ENCODE measurements at places on chromosomes 1 and 21. TPM values are rescaled to one million over a fixed set of nuclear protein-coding genes. Genes with fewer than 3 reads are reported as not detected.

Gene NPHS2
- total RNA-seq, result not detected

DNA sequence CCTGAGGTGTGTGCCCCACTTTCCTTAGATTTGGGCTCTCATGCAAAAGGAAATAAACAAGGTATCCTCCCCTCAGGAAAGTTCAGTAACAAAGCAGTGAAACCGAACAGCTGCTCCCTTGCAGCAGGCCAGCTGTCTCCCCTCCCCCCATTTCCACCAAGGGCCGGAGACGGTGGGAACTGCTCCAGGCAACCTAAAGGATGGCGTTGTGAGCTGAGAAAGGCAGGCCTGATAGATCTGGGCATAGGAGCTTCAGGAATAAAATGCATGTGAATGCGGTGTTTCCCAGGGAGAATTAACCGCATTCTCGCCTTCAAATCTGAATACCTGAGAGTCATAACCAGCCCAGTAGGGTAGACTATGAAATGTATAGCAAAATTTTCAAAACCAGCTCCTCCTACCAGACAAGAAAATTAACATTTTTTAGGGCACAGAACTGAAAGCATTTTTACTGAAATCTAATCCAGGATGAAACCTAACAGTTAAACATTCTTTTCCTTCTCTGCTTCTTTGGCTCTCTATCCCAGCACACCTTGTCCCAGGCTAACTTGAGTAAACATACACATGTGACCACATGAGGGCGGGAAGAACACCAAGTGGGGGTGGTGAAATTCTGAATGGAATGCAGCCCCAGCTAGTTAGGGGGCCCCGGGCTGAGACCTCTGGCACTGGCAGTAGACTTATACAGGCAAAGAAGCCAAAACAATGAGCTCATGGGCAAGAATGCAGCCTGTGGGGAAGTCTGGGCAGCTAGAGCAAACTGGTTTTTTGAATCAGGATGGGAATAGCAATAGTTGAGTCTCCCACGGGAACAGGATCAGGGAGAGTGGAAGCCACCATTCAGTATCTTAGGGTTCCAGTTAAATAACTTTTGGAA lies 11.5 kb downstream of the MCL1 start:
- DNase-seq, result peak; percentile 88

DNA sequence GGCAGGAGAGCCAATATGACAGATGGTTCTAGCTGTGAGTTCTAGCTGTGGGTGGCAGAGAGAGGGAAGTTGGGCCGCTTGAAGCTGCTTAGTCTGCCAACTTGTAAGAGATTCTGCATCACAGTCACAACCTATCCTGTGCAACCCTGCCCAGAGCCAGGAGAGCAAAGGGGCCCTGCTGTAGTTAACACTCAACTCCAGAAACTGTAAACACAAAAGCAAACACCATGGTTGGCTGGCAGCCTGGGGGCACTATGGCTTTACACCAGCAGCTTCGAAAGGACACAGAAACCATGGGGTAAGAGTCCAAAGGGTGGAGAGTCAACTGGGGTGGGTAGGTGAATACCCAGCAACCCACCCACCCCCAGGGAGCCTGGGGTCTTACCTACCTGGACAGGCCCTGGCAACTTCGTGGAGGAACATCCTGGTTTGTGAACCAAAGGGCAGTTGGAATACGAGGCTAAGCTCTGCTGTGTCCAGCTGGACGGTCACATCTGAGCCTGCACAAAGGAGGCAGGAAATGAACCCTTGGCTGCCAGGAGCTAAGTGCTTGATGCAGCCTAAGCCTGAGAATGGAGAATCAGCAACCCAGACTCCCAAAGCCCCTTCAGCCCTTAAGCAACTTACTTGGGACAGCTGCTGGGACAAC lies 6.4 kb downstream of the INPP5B start:
- DNase-seq, result no peak

- DNase-seq, result no peak
These were observed 36.1 kb downstream of the L1TD1 start for GRCh38 chr1:62230718-62231117.

- DNase-seq, result peak; percentile 65
These were observed 95.2 kb downstream of the ZP4 start for GRCh38 chr1:237795558-237795957.

Gene CCDC30
- total RNA-seq, result 1.9 TPM

Gene TRABD2B
- 0.57 TPM for total RNA-seq

DNA sequence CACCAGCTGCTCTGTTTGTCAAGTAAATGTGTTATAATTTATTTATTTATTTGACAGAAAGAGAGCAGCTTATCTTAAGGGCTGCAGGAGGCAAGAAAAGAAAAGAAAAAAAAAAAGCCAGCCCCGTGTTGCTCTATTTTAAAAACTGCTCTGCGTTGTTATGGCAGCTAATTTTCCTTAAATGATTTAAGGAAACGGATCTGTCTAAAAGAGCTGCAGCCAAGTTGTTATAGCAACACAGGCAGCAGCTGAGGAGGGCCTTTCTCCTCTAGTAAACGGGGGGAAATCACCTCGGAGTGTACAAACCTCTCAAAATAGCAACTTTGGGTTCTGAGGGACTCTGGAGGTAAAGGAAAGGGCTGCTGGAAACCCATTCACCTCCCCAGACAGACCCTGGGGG lies 149.2 kb downstream of the BEND5 start:
- DNase-seq, result no peak

DNA sequence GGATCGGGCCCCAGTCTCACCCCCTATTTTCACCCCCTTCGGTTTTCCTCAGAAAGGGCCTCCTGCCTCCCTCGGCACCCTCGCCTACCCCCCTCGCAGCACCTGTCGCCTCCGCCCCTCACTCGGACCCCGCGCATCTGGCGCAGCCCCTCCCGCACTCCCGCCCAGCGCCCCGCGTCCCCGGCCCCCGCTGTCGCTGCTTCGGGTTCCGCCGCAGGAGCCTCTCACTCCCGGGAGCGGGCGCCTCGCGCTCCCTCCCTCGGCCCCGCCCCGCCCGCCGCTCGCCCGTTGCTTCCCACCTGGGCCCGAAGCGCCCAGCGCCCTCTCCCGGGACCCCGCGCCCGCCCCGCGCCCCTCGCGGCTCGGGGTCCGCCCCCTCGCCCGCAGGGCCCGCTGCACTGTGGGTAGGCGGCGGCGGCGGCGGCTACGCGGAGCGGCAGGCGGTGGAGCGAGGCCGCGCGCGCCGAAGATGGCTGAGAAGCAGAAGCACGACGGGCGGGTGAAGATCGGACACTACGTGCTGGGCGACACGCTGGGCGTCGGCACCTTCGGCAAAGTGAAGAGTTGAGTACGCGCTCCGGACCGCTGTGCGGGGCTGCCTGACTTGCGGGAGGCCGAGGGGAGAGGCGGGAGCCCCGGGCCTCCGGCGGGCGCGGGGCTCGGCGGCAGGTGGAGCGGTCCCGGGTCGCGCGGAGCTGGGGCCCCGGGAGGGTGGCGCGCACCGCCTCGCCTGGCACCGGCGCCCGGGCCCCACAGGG lies at the start of gene PRKAA2:
Gene PRKAA2, plus strand, starts transcription at position 396 of the 758 bp plus-strand sequence. Its CDS starts 74 bp downstream, at position 470.
- DNase-seq, result peak; percentile 73

DNA sequence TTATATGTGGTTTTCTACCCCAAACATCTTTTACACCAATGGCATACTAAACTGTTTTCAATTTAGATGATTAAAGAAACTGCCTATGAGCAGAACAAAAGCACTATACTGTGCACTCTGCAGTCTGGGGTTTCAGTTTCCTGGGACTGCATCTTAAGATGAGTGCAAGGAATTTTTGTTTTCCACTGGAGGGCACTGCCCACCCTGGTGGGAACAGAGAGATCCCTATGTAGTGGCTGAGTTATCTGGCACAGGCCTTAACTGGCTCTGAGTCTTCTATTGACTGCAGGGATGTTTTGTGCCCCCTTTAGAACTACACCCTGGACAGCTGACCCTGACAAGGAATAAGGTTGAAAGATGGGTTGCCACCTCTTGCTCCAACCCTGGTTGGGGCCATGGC lies 12.0 kb downstream of the PROK1 start:
- no peak for DNase-seq

GRCh38 chr1:38287547-38287946 lies 241.0 kb upstream of the POU3F1 start:
- no peak for DNase-seq

GRCh38 chr1:109254621-109255096 lies 5.3 kb downstream of the CELSR2 start:
- no peak for DNase-seq

GRCh38 chr21:28522014-28522799 lies 470.5 kb downstream of the LTN1 start:
- no peak for DNase-seq

Gene S100A8
- total RNA-seq, result 79.9 TPM

DNA sequence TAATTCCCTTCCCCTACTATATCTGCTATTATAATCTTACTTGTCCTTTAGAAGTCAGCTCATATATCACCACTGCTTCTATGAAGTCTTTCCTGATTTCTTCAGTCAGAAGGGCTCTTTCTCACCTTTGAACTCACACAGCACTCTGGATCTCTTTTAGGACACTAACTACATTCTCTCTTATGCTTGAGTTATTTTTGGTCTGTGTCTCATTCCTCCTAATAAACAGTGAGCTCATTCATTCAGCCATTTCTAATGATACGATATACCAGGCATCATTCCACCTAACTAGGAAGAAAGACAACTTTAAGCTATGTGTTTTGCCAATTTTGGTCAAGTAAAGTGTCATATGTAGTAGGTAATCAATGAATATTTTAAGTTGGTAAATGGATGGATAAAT lies 1.2 kb upstream of the STYXL2 start:
- no peak for DNase-seq

GRCh38 chr1:6491081-6491449 lies 402 bp downstream of the PLEKHG5 start:
- DNase-seq, result no peak

Gene BARHL2
- not detected for total RNA-seq

Gene CIART
- total RNA-seq, result 12.8 TPM

- no peak for DNase-seq
These were observed 184.5 kb downstream of the DHRS3 start for GRCh38 chr1:12433323-12434053.

Gene LAMB3
- 5.9 TPM for total RNA-seq

Gene MX1
- 11.0 TPM for total RNA-seq

Gene NLRP3
- total RNA-seq, result 1.2 TPM

DNA sequence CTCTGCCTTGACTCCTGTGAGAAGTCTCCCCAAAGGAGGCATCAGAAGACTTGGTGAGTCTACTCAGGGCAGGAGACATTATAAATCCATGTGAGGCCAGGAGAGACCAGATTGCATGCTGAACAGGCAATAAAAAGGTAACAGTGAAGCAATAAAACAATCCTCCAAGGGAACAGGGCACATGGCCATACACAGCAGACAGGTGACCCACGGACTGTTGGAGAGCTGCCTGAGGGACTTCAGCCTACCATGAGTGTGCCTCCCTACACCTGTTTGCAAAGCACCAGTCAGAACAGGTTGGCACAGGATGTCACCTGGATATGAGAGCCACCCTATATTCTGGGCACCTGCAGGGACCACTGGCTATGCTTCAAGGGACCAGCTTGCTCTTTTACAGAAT lies 67.6 kb downstream of the MAB21L3 start:
- no peak for DNase-seq

DNA sequence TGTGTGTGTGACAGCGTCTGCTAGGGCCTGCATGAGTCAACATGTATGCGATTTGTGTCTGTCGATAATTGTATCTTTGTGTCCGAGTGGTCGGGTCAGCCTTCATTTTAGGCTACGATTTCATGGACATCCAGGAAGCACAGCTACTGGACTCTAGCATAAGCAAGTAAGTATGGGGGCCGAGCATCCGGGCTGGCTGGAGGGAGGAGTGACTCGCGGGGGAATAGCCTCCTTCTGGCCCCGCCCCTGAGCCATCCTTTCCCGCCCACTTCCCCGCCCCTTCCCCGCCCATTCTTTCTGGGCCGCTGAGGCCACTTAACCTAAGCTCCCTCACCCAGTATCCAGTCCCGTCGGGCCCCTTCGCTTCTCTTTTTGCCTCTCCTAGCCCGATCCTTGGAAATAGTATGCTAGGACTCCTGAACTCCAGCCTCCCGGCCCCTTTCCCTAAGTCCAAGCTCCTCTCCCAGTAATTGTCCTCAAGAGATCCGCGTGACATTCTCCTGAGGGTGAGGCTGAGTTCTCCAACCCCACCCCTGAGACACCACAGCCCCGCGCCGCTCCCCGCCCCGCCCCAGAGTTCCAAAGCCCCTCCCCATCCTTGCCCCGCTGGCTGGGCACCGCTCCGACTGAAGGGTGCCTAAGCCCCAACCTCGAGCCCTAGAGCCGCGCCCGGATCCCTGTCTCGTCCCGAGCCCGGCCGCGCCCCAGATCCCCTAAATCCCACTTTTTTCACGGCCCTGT lies 1.2 kb downstream of the MAP3K6 start:
- peak; percentile 93 for DNase-seq

DNA sequence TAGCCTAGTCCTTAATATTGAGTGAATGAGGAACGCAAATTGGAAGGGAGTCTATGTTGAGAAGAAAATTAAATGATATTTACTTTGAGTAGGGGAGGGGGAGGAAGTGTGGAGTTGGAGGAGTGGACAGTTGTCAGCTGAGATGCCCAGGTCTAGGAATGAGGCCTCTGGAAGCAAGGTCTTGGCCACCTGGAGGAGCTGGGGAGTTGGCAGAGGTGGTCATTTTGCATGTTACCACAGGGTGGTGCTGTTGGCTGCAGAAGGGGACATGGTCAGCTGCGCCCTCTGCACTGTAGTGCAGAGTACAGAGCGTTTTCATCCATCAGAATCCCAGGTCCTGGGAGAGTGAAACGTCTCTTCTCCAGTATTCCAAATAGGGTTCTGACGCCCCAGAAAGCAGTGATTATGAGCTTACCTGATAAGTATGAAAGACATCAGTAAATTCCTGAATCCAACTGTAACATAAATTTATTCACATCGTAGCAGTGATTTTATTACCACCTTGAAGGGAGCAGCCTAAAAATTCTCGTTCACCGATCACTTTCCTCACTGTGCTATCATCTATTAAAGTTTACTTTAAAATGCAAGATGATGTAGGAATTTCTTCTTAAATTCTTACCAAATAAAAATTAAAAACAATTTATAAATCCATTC lies 13.8 kb downstream of the PARK7 start:
- DNase-seq, result no peak

Gene TMCC2
- total RNA-seq, result 1.2 TPM

GRCh38 chr21:31479714-31480113 lies 135.7 kb upstream of the TIAM1 start:
- no peak for DNase-seq

DNA sequence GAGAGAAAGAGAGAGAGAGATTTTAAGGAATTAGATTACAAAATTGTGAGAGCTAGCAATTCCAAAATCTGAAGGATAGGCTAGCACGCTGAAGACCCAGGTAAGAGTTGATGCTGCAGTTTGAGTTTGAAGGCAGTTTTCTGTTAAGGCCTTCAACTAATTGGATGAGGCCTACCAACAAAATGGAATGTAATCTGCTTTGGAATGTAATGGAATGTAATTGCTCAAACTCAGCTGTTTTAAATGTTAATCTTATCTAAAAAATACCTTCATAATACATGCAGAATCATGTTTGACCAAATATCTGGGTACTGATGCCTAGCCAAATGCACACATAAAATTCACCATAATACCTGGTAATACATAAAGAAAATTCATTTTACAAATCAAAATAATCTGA lies 976.1 kb downstream of the LTN1 start:
- no peak for DNase-seq

Gene PTGS2
- total RNA-seq, result 0.32 TPM

- DNase-seq, result no peak
These were observed 194.3 kb upstream of the GREM2 start for GRCh38 chr1:240806200-240806745.

Measured in Right ventricle myocardium inferior (tissue), 1 donor.